Neural crest cell (in vitro differentiated cells): ENCODE measurements at places on chromosomes 2 and 18.

GRCh38 chr2:100018341-100019193 lies 123.8 kb downstream of the AFF3 start:
- DNase-seq = no peak

DNA sequence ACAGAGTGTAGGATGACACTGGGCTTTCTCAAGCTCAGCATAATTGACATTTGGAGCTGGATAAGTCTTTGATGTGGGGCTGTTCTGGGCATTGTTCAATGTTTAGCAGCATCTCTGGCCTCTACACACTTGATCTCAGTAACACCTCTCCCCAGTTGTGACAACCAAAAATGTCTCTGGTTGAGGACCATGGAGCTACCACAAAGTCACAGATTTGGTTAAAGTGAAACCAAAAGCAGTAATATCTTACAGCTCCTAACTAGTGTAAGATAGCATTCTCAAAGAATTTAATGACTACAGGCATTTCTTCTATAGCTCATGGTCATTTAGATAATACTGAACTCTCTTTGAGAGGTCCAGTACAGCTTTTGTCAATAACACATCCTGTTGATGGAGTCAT lies 23.4 kb upstream of the PAX3 start:
- DNase-seq = no peak

DNA sequence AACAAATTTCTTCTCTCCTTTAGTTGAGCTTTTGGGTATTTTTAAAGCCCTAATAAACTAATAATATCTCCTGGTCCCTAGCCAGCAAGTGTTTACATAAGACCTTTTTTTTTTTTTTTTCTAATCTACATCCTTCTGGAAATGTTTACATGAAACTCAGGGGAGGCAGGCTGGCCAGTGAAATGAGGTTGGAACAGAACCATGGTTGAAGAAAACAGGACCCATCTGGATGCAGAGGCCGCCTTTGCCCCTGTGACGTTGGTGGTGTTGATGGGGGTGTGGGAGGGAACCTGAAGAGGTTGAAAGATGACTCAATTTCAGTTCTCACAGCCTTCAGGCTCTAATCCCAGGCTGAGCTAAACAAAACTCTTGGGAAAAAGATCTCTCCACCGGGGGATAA lies 118.5 kb downstream of the NRP2 start:
- no peak for DNase-seq

GRCh38 chr2:175914846-175915245 lies 87.2 kb downstream of the LNPK start:
- DNase-seq = no peak

- peak; percentile 52 for DNase-seq
Measured at GRCh38 chr2:225400060-225400511, 576 bp downstream of the NYAP2 start.

- DNase-seq = no peak
Measured at GRCh38 chr2:10477443-10478297, 29.5 kb upstream of the ODC1 start.
